ENCODE measurements at places on chromosomes 7 and 10.

- DNase-seq = no peak
Observed at GRCh38 chr7:8105449-8106095, 137.0 kb downstream of the GLCCI1 start.

GRCh38 chr10:29127037-29127700 is 161.7 kb upstream of the LYZL1 start:
- no peak for DNase-seq

- no peak for DNase-seq
Observed at GRCh38 chr7:144011458-144012230, 11.5 kb downstream of the OR6B1 start.

- DNase-seq = no peak
Observed at GRCh38 chr10:89332123-89332633, 4.4 kb downstream of the IFIT3 start.

DNA sequence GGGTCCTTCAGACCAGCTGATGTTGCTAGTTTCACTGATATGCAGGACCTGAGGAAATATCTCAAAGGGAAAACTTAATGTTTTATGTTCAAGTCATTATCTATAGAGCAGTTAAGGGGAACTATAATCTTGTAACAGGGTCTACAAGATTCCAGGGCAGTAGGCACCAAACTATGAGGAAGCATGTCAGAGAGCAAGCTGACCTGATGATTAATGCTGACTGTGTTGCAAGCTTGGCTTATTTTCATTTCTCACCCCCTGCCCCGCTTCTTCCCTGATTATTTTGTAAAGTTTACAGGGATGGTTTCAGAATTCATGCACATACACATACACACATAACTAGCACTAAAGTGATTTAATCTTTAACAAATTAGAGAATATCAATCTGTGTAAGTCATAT is 84.3 kb upstream of the CACNA2D1 start:
- DNase-seq = no peak

DNA sequence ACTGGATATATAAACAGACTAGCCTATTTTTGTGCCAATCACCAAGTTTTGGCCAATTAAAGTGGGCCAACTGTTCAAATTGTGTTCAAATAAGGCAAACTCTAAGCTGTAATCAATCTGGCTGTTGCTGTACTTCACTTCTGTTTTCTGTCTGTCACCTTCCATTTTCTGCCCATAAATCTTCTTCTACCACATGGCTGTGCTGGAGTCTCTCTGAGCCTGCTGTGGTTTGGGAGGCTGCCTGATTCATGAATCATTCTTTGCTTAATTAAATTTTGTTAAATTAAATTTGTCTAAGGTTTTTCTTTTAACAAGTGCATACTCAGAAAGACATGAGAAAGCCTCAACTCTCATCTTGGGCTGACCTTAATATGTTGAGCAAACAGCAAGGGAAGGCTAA is 172.6 kb upstream of the VIPR2 start:
- no peak for DNase-seq

- no peak for DNase-seq
Observed at GRCh38 chr10:130871406-130871805, 440.1 kb downstream of the TCERG1L start.

DNA sequence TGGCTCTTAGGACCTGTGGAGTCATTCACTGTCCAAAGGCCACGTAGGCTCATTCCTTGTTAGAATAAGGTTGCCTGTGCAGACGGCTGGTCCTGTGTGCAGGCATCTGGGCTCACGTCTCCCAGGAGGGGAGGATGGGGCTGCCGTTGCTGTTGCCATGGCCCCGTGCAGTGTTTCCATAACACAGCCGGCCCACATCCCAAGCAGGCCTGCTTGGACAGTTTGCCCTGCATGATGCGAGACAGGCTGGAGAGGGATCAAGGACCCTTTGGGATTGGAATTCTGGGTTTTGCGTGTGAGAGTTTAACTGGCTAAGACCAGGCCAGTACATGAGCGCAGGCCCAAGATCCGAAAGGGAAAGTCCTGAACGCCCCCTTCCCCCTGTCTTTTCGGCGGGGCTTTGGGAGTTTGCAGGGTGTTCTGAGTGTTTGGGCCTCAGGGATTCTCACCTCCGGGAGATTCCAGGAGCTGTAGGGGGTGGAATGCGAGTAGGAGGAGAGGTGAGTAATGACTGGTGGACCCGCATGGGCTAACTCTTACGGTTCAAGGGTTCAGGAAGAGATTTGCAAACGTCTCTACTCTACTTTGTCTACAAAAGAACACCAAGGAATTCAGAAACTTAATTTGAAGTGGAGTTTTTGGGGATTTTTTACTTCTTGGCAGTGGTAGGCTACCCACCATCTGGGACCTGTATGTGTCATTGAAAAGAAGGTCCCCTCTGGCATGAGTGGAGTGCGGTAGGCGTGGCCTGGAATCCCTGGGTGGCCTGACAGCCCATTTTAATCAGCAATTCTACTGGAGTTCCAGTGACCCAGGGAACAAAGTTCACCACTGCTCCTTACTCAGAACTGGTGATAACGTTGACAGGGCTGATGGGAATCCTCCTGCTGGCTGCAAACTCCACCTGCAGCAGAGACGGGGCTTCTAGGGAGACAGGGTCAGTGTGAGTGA is 125.4 kb downstream of the ITIH5 start:
- DNase-seq = no peak

- no peak for DNase-seq
Observed at GRCh38 chr7:105742787-105743186, 133.6 kb downstream of the ATXN7L1 start.

DNA sequence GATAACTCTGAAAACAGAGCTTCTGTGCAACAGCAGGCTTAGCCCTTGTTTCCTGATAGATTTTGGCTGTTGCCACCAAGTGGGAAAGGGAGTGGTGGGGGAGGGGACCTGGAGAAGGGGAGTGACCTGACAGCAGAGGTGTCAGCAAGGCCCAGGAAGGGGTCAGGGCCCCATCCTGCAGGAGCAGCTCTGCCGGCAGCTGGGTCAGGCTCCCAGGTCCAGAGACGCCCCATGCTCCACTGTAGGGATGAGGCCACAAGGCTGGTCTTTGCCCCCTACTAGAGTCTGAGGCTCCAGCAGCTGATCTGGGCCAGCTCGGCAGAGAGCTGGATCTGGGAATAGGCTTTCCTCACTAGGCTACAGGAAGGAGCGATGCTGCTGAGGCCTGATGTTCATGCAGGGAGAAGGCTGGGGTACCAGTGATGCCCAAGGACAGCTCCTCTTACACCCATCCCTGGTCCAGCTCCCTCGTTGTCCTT is 44.0 kb upstream of the ZMIZ1 start:
- DNase-seq = no peak

DNA sequence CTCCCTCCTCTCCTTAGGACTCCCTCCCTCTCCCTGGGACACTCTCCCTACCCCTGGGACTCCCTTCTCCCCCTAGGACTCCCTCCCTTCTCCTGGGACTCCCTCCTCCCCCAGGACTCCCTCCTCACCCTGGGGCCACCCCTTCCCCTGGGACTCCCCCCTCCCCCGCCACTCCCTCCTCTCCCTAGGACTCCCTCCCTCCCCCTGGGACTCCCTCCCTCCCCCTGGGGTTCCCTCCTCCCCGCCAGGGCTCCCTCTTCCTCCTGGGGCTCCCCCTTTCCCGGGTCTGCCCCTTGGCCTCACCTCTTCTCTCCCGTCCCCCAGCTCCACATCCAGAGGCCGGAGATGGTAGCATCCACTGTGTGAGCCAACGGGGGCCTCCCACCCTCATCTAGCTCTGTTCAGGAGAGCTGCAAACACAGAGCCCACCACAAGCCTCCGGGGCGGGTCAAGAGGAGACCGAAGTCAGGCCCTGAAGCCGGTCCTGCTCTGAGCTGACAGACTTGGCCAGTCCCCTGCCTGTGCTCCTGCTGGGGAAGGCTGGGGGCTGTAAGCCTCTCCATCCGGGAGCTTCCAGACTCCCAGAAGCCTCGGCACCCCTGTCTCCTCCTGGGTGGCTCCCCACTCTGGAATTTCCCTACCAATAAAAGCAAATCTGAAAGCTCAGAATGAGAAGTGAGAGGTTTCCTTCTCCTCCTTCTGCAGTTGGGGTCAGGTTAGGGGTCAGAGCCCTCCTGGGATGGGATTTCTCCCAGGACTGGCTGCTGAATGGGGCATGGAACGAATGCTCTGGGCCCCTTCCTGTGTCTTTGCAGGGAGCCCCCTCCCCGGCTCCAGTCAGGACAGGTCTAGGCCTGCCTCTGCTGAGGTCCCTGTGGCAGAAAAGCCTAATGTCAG is 1.4 kb upstream of the MUC17 start:
- DNase-seq = no peak

DNA sequence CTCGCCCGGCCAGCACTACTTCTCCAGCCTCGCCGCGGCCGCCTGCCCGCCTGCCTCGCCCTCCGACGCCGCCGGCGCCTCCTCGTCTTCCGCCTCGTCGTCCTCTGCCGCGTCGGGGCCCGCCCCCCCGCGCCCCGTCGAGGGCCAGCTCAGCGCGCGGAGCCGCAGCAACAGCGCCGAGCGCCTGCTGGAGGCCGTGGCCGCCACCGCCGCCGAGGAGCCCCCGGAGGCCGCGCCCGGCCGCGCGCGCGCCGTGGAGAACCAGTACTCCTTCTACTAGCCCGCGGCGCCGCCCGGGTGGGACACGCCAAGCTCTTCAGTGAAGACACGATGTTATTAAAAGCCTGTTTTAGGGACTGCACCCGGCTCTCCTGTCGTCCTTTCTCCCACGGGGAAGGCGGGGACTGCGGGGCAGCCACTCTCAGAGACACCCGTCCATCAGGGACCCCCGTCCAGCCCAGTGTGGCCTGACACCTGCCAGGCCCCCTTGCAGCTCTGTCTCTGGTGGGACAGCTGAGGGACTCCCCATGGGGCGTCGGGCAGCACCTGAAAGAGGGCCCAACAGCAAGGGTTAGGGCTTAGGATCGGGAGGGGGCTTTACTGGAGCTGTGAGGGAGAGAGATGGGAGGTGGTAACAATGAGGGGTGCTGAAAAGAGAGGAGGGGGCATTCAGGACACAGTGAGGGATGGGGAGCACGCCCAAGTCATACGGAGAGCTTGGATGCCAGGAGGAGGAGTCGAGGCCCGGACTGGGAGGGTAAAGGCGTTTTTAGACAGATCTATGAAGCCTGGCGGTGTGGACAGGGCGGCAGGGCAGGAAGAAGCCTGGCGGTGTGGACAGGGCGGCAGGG is 34.7 kb downstream of the SPDYE6 start:
- DNase-seq = no peak

- no peak for DNase-seq
Observed at GRCh38 chr7:98187138-98187502, 24.1 kb upstream of the BHLHA15 start.

DNA sequence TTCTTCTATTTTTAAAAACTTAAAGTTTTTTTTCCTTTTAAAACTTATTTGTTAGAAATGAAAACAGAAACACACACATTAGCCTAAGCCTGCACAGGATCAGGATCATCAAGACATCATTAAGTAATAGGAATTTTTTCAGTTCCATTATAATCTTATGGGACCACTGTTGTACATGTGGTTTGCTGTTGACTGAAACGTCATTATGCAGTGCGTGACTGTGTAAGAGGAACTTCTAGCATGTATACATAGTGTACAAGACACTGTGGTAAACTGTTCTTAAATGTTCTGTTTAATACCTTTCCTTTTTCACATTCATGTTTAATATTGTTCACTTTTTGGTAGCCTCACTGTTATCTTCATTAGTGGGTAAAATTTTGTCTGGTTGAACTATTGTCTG is 12.1 kb downstream of the ENTPD7 start:
- no peak for DNase-seq

- DNase-seq = no peak
Observed at GRCh38 chr7:158975526-158976467, 119.4 kb downstream of the DYNC2I1 start.

DNA sequence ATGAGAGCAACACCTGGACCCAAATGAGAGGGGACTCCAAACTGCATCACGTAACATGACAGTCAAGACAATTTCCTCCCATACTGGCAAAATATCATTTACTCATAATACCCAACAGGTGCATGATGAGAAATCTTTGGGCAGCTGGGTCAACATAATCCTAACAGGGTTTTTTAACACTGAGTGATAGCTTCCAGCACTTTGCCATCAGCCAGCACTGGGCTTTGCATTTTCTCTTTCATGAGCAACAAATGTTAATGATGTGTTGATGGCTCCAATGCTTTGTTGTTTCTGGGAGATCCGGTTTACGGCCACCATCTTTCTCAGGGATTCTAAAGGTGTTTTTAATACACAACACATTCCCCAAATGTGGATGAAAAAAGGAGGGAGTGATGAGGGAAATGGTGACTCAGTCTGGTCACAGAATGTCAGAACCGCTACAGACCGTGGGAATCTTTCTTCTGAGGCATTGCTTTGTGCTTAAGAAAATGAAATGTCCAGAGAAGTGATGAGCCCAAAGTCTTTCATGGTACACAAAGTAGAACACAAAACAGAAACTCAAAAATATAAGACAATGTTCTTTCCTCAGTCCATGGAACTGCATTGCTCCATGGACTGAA is 705.7 kb upstream of the IGFBP3 start:
- no peak for DNase-seq

DNA sequence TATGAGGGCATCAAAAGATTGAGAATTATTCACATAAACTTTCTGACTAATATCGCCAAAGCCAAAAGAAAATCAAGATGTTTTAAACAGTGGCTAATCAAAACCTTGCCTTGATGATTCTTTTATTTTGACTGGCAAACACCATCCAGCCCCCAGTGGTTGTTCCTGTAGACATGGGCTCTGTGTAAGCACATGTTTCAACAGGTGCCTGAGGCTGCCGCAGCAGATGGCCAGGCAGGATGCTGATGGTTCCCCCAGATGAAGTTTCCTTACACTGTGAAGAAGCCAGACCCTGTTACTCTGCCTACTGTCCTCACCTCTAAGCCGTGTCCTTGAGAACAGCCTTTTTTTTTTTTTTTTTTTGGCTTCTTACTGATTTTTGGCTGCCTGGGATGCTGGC is 146.5 kb downstream of the RAB11FIP2 start:
- peak; percentile 18 for DNase-seq

- no peak for DNase-seq
Observed at GRCh38 chr10:62694537-62695126, 109.9 kb upstream of the ADO start.

GRCh38 chr10:36448760-36449691 is 676.4 kb upstream of the ANKRD30A start:
- no peak for DNase-seq

DNA sequence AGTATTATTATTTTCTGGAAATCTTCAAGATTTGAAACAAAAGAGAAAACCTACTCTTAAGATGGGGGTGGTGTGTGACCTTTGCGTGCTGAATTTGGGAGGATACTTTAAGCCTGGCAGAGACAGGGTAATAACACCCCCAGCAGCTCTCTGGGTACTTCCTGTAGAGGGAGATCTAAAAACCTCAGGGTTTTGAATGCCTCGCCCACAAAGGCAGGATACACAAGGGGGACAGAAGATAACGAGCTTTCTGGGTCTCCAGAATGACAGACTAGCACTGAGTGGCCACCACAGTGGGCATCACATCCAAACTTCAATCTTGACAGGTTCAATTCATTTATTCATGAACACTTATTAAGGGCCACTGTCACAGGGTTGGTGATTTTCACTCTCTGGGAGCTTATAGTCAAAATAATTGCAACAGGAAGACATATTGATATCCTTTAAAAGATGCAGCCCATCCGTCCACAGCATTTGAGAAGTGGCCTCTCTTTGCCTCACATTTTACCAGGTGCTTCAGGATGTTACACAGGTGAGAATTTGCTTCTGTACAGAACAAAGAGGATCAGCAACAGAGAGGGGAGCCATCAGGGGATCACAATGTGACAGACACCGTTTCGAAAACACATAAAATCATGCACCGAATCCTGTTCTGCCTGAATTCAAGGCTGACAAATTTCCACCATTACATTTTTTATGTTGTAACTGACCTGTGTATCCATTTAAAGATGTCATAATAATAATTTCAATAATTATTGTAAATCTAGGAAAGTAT is 14.3 kb downstream of the CPA1 start:
- no peak for DNase-seq

- DNase-seq = no peak
Observed at GRCh38 chr7:72674394-72674793, 153.6 kb downstream of the TYW1B start.

GRCh38 chr10:96125142-96125515 is 5.0 kb upstream of the ZNF518A start:
- no peak for DNase-seq

All from vagina (tissue), 2 donors.